ENCODE measurements at places on chromosomes 13 and 19. TPM values are rescaled to one million over a fixed set of nuclear protein-coding genes. Genes with fewer than 3 reads are reported as not detected.

- H3K4me3 ChIP-seq, result no peak overlapping the region
- no peaks in the 10 kb centered on the region for H3K27me3 ChIP-seq
- no peaks in the 10 kb centered on the region for H3K36me3 ChIP-seq
- H3K27ac ChIP-seq, result no peak overlapping the region
These were observed 62.3 kb downstream of the ITGBL1 start for GRCh38 chr13:101514695-101515275.

DNA sequence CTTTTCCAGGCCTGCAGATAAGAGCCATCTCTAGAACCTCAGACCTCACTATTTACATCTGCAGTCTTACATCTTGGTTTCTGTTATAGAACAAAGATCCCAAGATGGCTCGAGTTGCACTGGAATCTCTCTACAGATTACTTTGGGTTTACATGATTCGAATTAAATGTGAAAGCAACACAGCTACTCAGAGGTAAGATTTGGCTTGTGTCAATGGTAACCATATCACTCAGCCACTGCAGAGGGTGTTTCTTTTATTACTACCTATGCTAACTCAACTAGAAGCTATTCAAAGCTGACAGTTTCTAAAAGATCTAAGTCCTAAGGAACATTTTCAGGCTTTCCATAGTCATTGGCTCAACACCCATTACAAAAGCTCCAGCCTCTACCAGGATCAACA lies 115.6 kb downstream of the FRY start:
- no peak for DNase-seq
- H3K4me1 ChIP-seq, result peaks cover 8% of the 10 kb centered on the region
- no peaks in the 10 kb centered on the region for H3K36me3 ChIP-seq
- H3K4me3 ChIP-seq, result no peak overlapping the region
- H3K27me3 ChIP-seq, result no peaks in the 10 kb centered on the region
- no peak overlapping the region for H3K27ac ChIP-seq

DNA sequence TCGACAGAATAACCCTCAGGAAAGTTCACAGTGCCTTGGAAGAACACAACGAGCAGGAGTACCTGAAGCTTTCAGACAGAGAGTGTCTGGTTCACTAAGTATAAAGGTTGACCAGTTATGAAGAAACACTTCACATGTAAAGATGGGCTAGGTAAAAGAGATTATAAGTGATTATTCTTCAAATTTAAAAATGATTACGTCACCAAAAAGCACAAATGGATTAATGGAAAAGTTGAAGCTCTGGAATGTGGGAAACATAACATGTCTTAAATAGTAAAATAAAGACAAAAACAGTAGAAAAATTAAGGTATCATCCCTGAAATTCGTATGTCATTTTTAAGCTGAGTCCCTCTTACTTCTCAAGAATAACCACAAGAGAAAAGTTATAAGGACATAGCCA lies 643.9 kb upstream of the KLF12 start:
- H3K27me3 ChIP-seq, result no peaks in the 10 kb centered on the region
- no peak overlapping the region for H3K27ac ChIP-seq
- no peak for DNase-seq
- no peaks in the 10 kb centered on the region for H3K4me1 ChIP-seq

- no peak for DNase-seq
- no peaks in the 10 kb centered on the region for H3K27me3 ChIP-seq
- no peaks in the 10 kb centered on the region for H3K36me3 ChIP-seq
- no peak overlapping the region for H3K4me3 ChIP-seq
- no peak overlapping the region for H3K27ac ChIP-seq
These were observed 40.3 kb downstream of the ERICH6B start for GRCh38 chr13:45575146-45575829.

DNA sequence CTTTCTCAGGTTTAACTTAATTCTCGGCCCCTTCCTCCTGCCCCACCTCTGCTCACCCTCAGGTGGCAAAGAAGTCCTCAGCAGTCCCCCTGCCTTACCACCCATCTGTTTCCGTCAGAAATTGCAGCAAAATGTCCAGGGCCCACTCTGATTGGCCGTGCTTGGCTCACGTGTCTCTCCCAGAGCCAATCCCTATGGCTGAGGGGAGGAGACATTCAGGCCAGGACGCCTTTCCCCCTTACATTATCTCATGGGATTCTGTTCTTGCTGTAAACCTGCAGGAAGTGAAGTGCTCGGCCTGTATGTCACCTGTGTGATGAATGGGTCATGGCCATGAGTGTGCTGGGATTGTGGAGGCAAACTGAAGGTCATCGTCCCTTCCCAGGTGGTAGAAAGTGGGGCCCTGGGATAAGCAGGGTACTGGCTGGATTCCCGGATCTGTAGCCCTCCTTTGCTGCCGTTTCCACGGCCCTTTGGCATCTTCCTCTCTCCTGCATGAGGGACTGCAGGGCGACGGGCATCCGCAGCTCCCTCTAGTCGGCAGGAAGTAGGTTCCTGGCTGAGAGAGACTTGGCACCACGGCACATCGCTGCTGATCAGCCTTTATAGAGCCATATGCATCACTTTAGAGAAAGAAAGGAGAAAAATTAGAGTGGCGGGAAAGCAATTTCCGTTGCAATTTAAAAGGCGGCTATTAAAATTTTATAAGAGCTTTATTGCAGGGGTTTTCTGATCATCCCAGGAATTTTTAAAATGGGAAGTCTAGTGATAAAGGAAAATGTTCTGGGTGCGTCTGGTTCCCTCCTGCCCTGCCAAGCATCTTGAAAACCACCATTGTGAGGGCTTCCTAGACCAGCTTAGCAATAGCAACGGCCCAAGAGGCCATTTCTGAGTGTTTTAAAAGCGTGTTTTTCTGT lies 118.2 kb downstream of the SIPA1L3 start:
- no peak overlapping the region for H3K4me3 ChIP-seq
- no peaks in the 10 kb centered on the region for H3K27me3 ChIP-seq
- H3K36me3 ChIP-seq, result no peaks in the 10 kb centered on the region
- peaks cover 29% of the 10 kb centered on the region for H3K4me1 ChIP-seq
- H3K27ac ChIP-seq, result no peak overlapping the region

GRCh38 chr19:41218615-41219507 lies at the start of gene AXL:
TSS of gene AXL (plus strand) at chr19:41219223. CDS start at chr19:41219393, 170 bp downstream.
- DNase-seq, result peak; percentile 39
- H3K27me3 ChIP-seq, result no peaks in the 10 kb centered on the region
- peak within 1 kb of the TSS; percentile 94 for H3K27ac ChIP-seq
- peak within 1 kb of the TSS; percentile 62 for H3K4me3 ChIP-seq
- H3K36me3 ChIP-seq, result no peaks in the 10 kb centered on the region

DNA sequence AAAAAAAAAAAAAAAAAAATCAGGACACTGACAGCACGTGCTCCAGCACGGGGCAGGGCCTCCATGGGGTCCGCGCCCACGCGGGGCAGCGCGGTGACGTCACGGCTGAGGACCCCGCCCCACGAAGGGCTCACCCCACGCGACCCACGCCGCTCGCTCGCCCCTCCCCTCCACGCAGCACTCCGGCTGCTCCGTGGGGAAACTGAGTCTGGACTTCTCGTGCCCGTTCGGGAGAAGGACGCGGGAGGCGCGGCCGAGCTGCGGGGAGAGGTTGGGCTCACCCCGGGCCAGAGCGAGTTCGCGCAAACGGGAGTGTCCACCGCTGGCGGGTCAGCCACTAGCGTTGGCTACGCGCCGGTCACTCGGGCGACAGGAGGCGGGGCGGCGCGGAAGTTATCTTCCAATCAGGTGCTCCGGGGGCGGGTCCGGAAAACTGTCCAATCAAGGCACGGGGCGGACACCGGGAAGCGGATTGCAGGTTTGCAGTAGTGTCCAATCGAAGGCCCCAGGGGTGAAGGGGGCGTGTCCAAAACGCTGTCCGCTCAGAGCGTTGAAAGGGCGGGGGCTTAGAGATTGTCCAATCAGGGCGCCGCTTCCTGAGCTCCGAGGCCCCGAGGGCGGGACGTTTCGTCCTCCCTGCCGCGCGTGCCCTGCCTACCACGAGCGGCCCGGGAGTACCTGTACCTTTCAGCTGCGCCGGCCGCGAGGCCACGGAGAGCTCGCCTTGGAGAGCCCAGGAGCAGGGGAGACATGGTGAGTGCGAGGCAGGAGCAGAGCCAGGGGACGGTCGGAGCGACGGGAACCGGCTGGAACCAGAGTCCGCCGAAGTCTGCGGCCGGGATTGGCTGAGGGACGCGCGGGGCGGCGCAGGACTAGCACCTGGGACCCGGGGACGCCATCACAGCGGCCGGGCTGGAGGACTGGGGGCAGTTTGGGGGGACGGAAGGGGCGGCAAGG lies at the start of gene ZNF57:
ZNF57 (plus strand) TSS at position 633 of the 957 bp plus-strand sequence; CDS start at position 751, 118 bp downstream.
- peak within 1 kb of the TSS; percentile 98 for H3K27ac ChIP-seq
- DNase-seq, result peak; percentile 100
- H3K4me1 ChIP-seq, result peaks cover 23% of the 10 kb centered on the region

- no peaks in the 10 kb centered on the region for H3K4me1 ChIP-seq
- H3K27ac ChIP-seq, result no peak overlapping the region
- no peak for DNase-seq
- no peaks in the 10 kb centered on the region for H3K27me3 ChIP-seq
- peaks cover 90% of the 10 kb centered on the region for H3K36me3 ChIP-seq
- H3K4me3 ChIP-seq, result no peak overlapping the region
These were observed 94.7 kb downstream of the PTPRS start for GRCh38 chr19:5245631-5246553.

LYPD5 gene
- not detected for total RNA-seq

LIM2 gene
- total RNA-seq, result not detected

ZNF350 gene
- 9.4 TPM for total RNA-seq
